Posterior vena cava (tissue), 2 donors: ENCODE measurements at places on chromosomes 12 and 14. TPM values are rescaled to one million over a fixed set of nuclear protein-coding genes. Genes with fewer than 3 reads are reported as not detected.

Gene LRTM2
- total RNA-seq, result not detected

- DNase-seq, result no peak
Measured at GRCh38 chr12:95487024-95487423, 13.1 kb downstream of the METAP2 start.

- DNase-seq, result no peak
Measured at GRCh38 chr12:68638171-68638570, 27.5 kb downstream of the RAP1B start.

GRCh38 chr12:124273630-124274029 lies 21.3 kb upstream of the RFLNA start:
- peak; percentile 58 for DNase-seq

DNA sequence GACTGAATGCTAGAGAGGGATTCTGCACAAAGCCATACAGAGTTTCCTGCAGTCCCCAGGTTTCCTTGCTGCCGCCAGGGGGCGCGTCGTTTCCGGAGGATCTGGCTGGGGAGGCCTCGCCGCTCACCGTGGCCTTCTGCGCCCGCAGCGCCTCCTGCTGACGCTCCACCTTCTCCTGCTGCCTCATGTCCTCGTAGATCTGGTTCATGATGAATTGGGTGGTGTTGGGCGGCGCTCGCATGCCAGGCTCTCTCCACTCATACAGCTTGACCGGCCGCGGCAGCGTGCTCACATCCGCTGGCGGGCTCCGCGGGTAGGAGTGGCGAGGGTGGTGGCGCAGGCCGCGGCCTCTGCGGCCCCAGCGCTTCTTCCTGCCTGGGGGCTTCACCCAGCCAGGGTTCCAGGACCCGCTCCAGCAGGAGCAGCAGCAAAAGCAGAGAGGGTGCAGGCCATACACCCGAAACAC lies 987 bp downstream of the CCER1 start:
- peak; percentile 77 for DNase-seq

DNA sequence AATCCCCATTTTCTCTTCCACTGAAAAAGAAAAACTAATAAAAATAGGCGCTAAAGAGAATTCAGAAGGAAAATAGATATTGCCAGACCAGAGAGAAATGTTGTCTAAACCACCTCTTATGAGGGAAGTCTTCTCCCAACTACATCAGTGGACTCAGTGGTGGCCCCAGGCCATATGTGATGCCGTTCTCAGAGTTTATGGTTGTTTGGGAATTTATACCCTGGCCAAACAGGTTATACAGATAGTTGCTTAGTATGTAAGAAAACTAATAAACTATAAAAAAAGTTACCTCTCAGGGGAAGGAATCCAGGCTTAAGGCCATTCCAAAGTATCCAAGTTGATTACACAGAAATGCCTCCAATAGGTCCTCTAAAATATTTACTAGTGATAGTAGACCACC lies 103.4 kb upstream of the RBM19 start:
- no peak for DNase-seq

GRCh38 chr12:6375269-6376078 lies at the start of gene SCNN1A:
TSS of gene SCNN1A (minus strand) at chr12:6375563. CDS start at chr12:6374783, 780 bp downstream.
- no peak for DNase-seq

Gene NEDD1
- total RNA-seq, result 11.8 TPM

- DNase-seq, result no peak
Measured at GRCh38 chr12:129789921-129790320, 113.9 kb downstream of the TMEM132D start.

DNA sequence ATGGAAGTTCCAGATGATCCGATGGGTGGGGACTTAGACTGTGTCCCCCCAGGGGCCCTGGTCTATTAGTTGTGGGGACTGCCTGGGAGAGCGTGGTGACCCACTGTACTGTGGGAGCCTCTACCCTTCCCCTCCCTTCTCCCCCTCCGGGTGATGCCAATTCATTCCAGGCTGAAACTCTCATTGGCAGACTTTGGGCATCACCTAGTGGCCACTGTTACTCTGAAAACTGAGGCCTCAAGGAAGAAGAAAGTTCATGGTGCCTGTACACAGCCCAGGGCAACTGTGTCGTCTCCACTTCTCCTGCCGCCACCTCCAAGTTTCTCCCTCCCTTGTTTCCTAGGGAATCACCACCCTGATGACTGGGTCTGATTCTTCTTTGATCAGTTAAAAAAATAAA lies 173.6 kb upstream of the ALG10B start:
- no peak for DNase-seq

DNA sequence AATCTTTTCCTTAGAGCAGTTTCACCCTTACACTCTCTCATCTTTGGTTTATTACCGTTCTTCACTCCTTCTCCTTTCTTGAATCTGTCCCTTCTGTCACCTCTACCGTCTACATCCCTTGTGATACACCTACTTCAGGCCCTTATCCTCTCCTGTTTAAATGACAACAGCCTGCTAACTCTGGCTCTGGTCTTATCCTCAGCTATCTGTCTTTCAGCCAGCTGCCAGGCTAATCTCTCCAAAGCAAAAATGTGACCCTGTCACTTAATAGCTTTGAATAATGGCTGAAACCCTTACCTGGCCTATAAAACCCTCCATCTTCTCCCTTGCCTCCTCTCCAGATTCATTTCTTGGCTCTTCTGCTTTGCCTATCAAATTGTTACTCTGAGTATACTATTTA lies 32.3 kb downstream of the BEST3 start:
- no peak for DNase-seq
